ENCODE measurements at places on chromosomes 2 and 18. TPM values are rescaled to one million over a fixed set of nuclear protein-coding genes. Genes with fewer than 3 reads are reported as not detected.

Gene UGT1A10
- polyA plus RNA-seq, result not detected

Gene HTR2B
- not detected for polyA plus RNA-seq

Gene STAT4
- 1.4 TPM for polyA plus RNA-seq

GRCh38 chr18:51235009-51235789 lies 37.7 kb upstream of the MEX3C start:
- H3K4me1 ChIP-seq, result no peaks in the 10 kb centered on the region
- no peak overlapping the region for H3K4me3 ChIP-seq
- H3K27ac ChIP-seq, result no peak overlapping the region
- no peak for DNase-seq
- peaks cover 24% of the 10 kb centered on the region for H3K27me3 ChIP-seq
- no peaks in the 10 kb centered on the region for H3K36me3 ChIP-seq

- H3K36me3 ChIP-seq, result no peaks in the 10 kb centered on the region
- no peaks in the 10 kb centered on the region for H3K4me1 ChIP-seq
- no peak overlapping the region for H3K4me3 ChIP-seq
- H3K27ac ChIP-seq, result no peak overlapping the region
Measured at GRCh38 chr18:67705748-67706147, 189.2 kb upstream of the DSEL start.
